ENCODE measurements at places on chromosomes 3 and 15.

DNA sequence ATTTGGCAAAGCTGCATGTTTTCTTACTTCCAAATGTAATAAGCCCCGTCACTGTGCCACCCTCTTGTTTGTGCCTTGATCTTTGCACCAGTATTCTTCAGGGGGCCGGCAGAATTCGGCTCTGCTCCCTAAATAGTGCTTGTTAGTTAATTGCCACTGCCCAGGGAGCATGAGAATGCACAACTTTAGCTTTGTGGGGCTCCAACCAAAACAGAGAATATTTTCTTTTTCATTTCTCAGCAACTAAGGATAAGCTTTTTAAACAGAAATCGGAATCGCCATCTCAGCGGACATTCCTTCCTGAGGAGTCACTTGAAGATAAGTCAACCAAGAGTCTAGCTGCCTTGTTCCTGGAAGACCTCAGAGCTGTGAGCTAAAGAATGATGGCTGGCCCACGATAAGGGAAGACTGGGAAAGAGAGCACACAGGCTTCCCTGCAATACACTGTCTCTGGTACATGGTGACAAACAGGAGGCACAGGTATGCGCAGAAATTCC is 106.0 kb downstream of the LRIG1 start:
- no peak for DNase-seq

DNA sequence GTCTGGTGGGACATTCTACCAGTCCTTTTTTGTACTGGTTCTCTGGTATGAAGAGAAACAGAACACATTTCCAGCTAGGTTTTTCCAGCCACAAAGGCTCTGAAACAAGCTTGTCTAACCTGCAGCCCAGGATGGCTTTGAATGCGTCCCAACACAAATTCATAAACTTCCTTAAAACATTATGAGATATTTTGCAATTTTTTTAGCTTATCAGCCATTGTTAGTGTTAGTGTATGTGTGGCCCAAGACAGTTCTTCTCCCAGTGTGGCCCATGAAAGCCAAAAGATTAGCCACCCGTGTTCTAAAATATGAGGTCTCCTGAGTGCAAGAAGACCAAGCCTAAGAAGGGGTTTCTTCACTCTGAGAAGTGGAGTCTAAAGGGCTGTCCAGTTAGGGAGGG is 18.4 kb upstream of the TIMP4 start:
- DNase-seq = no peak

DNA sequence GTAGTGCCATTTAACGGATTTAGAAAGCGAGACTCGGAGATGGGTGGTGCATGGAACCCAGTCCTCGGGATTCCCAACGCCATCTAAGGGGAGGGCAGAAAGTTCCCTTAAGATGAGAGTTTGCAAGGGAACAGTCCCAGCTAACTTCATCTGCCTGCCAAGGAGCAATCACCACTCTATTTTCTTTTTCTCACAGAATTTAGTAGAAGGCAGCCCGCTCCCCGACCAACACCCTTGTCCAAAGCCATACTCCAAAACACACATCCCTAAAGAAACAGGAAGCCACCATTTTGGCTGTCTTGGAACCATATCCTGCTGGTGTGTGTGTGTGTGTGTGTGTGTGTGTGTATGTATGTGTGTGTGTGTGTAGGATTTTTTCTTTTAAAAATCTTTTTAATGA is 7.1 kb upstream of the FGD5 start:
- DNase-seq = no peak

DNA sequence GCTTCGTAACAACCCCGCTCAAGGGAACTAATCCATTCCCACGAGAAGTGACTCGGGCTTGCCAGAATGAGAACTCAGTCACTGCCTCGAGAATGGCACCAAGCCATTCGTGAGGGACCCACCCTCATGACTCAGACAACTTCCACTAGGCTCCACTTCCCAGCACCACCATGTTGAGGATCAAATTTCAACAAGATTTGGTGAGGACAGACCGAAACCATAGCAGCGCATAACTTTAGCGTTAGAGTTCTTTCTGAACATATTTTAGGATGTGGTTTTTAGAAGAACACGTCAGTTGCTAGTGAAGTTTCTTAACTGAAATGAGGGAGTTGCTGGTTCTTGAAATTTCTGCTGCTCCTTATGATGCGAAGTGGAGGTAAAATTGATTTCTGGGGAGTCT is 13.5 kb downstream of the PTPRG start:
- no peak for DNase-seq

DNA sequence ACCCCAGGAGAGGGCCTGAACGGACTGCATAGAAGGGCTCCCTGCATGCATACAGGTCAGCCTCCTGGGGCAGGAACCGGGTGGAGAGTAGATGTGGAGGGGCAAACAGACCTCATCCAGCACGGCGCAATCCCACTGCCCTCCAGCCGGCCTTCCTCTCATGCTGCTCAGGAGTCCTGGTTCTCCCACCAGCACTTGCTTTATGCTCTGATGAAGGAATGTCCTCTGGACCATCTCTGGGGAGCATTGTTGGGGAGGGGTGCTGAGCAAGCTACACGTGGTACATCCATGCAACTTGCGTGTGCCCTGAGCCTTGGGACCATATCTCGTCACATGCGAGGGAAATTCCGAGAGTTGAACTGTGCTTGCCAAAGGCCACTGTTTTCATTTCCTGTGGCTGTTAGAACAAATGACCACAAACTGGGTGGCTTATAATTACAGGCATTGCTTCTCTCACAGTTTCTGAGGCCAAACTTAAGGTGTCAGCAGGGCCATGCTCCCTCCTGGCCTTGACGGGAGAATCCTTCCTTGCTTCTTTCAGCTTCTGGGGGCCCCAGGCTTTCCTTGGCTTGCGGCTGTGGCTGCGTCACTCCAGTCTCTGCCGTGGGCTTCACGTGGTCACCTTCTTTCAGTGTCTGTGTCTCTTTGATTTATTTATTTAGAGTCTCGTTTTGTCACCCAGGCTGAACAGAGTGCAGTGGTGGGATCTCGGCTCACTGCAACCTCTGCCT is 12.2 kb downstream of the SELENOS start:
- no peak for DNase-seq

GRCh38 chr3:191331388-191331787 is 1.1 kb upstream of the UTS2B start:
- no peak for DNase-seq

DNA sequence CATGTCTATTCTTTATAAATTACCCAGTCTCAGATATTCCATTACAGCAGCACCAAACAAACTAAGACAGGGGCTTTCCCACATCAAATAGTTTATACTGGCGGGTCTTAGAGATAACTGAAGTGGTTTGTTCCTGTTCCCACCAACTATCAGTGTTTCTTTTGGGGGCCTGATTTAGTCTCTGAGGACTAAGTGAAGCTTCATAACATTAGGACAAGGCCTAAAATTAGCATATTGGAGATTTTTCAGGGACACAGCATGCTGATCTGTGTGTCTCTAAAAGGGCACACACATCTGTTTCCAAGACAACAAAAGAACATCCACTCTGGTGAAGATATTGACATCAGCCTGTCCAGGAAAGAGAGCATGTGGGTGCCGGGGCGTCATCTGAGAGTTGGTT is 72.6 kb upstream of the SEMA6D start:
- no peak for DNase-seq

DNA sequence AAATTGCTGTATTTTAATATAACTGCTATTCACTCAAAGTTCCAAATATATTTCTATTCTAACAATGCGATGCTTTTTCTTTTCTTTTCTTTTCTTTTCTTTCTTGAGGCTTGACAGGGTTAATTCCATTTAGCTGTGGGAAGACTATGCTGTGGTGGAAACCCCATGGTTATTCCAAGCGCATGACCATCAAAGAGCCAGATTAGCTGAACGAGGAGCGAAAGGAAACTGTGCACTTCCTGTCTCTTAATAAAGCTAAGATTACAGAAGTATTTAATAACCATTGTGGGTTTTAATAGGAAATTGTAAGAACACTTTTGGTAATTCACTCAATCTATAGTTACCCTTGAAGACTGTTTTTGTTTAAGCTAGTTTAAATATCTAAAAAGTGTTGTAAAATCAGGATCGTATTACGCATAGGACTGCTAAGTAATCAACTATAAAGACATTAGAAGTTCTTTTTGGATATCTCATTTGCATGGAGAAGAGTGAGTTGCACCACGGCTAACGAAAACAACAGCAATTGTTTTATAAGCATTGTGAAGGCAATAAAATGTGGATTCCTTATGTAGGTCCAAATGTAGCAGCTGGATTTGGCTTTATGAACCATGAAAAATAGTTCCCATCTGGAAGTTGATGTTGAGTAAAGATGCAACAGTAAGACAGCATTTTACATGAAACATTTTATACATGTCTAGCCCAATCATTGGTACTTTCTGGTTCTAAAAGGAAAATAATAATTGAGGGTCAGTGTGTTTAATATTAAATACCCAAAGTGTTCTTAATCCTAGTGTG is 105.4 kb downstream of the ZIC1 start:
- DNase-seq = no peak

DNA sequence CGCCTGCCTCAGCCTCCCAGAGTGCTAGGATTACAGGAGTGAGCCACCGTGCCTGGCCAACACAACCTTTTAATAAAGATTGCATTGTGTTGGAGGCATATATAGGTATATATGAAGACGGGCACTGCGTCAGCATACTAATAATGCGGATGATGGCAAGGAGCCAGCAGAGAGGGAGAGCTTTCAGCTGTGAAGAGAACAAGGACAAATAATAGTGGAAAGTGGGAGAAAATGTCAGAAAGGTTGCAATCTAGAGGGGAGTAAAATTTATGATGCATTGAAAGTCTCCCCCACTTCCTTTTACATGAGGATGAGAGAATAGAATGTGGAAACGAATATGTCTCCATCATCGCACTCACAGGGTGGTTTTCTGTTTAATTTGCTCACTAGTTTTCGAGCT is 170.5 kb upstream of the TBL1XR1 start:
- DNase-seq = no peak

- peak; percentile 83 for DNase-seq
These were observed at the start of gene TRANK1 for GRCh38 chr3:36944641-36945270. TRANK1 (minus strand) TSS chr3:36945054; CDS start chr3:36944809, 245 bp downstream.

DNA sequence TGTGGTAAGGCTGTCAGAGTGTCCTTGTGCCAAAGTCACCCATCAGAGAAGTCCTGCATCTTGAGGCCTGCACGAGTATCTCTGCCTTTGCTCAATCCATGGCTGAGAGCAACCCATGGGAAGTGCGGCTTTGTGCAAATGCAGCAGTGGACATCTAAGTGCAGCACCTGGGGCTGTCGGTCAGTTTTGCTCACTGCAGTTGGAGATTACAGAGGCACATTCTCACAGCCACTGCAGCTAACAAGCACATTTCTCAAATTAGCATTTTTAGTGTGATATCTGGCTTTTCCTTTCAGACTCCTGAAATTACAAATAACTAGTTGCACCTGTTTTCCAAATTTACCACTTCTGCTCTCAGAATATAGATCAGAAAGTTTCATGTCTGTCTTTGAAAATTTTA is 81.5 kb upstream of the DAZL start:
- no peak for DNase-seq

DNA sequence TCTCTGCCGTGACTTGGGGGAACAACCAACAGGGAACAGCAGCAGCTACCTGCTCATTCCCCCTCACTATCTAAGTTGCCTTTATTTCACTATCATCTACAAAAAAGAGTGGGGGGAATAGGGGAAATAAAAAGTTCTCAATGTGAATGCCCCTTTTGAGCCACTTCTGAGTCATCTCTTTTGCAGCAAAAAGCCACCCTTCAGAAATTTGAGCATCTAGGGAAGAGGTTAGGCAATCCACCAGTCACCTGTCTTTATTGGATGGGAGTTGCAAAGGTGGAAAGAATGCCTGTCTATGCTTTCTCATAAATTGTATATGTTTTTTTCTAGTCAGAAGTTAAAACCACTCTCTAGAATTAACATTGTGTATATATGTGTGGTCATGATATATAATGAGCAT is 41.1 kb downstream of the GPD1L start:
- DNase-seq = no peak

GRCh38 chr15:90038632-90039095 is 37.5 kb downstream of the ZNF710 start:
- no peak for DNase-seq

DNA sequence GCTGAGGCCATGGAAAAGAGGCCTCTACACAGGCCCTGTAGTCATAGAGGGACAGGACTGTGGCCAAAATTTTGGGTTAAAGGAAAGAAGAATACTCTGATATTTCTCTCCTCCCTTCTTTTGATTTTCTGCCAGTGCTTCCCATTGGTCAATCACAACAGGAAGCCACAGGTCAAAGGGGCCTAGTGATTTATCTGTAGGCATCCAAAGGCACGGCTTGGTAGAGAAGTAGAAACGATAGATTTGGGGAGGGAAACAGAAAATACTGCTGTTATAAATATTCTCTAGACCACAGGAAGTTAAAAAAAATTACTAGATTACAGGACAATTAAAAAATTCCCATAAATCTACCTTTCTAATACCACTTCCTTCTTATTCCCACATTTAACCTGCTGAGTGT is 1.7 kb upstream of the CCDC50 start:
- DNase-seq = no peak

DNA sequence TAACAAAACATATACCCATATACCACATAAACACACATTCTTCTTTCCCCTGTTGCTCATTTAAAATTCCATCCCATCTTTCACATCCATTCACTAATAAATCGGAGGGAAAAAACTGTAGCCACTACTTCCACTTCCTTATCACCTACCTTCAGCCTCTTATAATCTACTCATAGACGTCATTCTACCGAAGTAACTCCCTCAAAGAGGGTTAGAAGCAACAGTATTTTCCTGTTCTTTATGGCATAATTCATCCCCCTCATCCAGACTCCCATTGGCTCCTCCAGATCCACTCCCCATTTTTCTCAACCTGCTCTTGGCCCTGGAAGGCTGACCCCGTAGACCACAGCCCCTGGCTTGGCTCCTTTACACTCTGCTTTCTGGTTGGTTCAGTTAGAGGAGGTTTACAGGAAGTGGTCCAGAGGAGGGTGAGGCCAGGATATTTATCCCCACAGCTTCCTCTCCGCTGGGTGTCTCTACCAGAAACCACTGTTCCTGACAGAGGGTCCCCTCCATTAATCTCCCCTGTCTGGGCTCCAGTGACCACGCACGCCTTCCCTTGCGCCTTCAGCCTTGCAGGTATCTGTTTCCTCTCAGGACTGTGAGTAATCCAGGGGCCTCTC is 46.3 kb downstream of the FMN1 start:
- DNase-seq = no peak

GRCh38 chr15:81950841-81951414 is 94.9 kb downstream of the MEX3B start:
- no peak for DNase-seq

DNA sequence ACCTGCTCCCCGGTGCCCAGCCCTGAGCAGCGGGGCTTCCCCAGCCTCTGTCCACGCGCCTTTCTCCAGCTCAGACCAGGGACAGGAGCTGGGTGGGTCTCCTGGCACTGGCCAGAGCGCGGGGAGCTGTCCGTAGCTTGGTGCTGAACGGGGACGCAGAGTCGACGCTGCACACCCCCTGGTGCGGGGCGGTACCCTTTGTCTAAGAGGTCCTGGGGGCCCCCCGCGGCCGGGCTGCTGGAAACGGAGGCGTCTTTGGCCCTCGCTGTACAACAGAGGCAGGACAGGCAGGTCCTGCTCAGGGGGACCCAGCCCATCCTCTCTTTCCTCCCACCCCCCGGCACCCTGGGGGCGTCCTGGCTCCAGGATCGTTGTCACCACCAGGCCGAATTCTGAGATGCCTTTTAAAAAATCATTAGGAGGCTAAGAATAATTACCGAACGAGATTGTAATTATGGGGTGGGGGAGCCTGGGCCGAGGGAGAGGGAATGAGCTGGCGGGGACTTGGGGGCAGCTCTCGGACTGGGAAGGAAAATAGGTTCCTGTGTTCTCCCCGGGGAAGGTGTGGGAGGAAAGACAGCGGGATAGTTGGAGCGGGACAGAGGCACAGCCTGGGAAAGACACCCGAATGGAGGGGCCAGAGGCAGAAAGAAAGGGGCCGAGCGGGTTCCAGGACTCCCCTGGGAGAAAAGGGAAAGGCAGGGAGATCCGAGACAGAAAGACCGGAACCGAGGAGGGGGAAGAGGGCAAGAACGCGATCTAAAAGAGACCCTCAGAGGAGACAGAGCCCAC is 4.1 kb upstream of the SKOR1 start:
- DNase-seq = peak; percentile 40
